ACHN (cell line): ENCODE measurements at places on chromosomes 11 and 22.

GRCh38 chr11:46471943-46472661 lies 80.5 kb upstream of the CHRM4 start:
- no peak for DNase-seq

DNA sequence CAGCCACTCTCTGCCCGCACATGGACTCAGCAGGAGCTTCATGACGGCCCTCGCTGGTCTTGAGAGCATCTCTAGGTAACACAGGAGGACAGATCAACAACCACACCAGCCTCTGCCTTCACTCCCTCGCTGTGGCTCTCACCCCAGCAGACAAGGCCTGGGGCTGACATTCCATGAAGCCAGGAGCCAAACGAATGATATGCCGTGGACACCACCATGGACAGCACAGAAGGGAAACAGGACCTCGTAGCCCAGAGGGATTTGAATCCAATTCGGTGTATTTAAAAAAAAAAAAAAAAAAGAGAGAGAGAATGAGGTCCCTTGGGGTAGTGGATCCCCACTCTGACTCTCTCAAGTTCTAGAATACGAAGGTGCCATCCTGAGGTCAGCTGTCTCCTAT lies 385.5 kb downstream of the SHANK2 start:
- no peak for DNase-seq

GRCh38 chr11:70824605-70825245 lies 426.4 kb downstream of the CTTN start:
- DNase-seq = no peak

- no peak for DNase-seq
Measured at GRCh38 chr11:66866511-66866986, 9.7 kb downstream of the LRFN4 start.

DNA sequence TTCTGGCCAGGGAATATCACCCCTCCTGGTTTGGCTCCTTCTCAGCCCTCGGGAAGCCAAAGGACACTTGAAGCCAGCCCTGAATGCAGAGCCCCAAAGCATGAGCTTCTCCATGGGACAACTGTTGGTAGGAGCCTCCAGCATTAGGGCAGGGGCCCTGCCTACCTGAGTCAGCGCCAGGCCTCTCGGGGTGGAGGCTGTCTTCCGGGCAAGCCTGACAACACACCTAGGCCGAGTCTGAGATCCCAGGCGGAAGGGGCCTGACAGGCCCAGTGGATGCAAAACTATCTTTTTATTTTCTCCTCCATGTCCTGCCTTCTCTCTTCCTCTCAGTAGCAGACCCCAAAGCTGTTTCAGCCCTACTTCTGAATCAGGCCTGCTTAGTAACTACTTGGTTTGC lies 27.6 kb downstream of the RCOR2 start:
- no peak for DNase-seq

- DNase-seq = no peak
Measured at GRCh38 chr11:62726156-62726914, 922 bp downstream of the HNRNPUL2 start.

GRCh38 chr22:41619979-41620588 lies 759 bp downstream of the DESI1 start:
- DNase-seq = peak; percentile 33

DNA sequence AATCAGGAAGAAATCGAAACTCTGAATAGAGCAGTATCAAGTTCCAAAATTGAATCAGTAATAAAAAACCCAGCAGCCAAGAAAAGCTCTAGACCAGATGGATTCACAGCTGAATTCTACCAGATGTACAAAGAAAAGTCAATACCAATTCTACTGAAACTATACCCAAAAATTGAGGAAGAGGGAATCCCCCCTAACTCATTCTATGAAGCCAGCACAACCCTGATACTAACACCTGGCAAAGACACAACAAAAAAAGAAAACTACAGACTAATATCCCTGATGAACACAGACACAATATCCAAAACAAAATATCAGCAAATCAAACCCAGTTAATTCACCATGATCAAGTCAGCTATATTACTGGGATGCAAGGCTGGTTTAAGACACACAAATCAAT lies 97.7 kb downstream of the ZC3H12C start:
- no peak for DNase-seq

- DNase-seq = no peak
Measured at GRCh38 chr11:17736579-17736893, 2.0 kb downstream of the KCNC1 start.

DNA sequence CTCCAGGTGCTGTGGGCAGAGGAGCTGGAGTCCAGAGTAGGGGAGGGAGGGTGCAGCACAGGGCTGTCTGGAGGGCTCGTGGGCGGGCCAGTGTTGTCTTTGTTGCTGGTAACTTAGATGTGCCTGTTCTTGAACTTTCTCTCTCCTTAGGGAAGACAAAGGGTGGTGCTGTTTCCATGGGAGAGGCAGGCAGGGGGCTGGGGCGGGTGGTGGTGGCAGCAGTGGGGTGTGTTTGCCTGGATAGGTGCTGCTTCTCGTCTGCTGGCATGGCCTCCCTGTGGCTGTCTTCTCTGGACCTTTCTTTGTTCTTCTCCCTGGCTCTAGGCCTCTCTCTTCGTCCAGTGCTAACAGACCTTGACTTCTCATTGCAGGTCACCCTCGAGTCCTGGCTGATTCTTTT lies 8.5 kb downstream of the SIDT2 start:
- no peak for DNase-seq

GRCh38 chr11:116500947-116501602 lies 271.7 kb downstream of the BUD13 start:
- no peak for DNase-seq
